ENCODE measurements at places on chromosomes 13 and 19. TPM values are rescaled to one million over a fixed set of nuclear protein-coding genes. Genes with fewer than 3 reads are reported as not detected.

DNA sequence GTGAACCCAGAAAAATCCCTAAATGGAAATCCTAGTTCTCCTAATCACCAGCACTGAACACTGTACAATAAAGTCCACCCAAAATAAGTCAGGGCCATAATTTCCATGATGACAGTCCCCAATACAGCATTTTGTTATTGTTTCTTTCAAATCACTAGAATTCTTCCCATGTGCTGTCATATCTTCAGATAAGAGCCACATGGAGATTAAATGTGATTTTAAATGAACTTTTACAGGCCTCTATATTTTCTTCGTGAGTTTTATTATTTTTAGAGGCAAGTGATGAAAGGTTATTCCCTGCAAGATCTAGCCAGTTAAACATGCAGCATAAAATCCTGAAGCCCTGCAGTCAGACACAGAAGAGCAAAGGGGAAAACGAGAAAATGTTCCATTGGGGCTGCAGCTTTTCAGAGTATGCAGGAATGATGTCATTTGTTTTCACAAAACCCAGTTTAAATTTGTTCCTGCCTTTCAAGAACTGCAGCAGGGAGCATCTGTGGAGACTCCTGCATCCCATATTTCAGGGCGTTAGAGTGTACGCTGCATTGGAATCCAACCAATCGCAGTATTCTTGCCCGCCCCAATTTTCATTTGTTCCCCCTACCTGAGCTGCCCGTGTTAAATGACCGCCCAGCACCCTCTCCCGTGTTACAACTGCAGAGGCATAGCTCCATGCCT lies 167.2 kb upstream of the KLF12 start:
- DNase-seq: no peak

- DNase-seq: no peak
These were observed 50.3 kb upstream of the TEX29 start for GRCh38 chr13:111270126-111270525.

GRCh38 chr19:36203293-36203692 lies 11.2 kb downstream of the ZNF565 start:
- DNase-seq: no peak

- peak; percentile 70 for DNase-seq
These were observed 1.7 kb upstream of the LYL1 start for GRCh38 chr19:13104360-13104847.

DNA sequence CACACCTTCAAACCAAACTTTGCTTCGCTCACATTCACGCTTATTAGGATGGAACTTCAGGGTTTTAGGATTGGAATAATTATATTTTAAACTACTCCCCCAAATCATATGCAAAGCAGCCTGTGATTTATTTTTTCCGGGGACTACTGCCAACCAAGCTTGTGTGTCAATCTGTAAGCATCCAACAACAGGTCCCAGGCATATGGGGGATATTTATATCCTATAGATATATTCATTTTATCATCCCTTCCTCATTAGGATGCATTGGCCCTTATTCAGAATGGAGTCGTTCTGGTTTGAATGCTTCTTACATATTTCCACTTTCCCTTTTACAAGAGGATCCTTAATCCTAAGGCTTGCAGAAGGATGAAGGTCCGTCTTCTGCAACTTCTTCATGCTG lies 8.8 kb upstream of the C19orf84 start:
- DNase-seq: no peak

- no peak for DNase-seq
These were observed 34.3 kb downstream of the RCBTB1 start for GRCh38 chr13:49550942-49551644.

DNA sequence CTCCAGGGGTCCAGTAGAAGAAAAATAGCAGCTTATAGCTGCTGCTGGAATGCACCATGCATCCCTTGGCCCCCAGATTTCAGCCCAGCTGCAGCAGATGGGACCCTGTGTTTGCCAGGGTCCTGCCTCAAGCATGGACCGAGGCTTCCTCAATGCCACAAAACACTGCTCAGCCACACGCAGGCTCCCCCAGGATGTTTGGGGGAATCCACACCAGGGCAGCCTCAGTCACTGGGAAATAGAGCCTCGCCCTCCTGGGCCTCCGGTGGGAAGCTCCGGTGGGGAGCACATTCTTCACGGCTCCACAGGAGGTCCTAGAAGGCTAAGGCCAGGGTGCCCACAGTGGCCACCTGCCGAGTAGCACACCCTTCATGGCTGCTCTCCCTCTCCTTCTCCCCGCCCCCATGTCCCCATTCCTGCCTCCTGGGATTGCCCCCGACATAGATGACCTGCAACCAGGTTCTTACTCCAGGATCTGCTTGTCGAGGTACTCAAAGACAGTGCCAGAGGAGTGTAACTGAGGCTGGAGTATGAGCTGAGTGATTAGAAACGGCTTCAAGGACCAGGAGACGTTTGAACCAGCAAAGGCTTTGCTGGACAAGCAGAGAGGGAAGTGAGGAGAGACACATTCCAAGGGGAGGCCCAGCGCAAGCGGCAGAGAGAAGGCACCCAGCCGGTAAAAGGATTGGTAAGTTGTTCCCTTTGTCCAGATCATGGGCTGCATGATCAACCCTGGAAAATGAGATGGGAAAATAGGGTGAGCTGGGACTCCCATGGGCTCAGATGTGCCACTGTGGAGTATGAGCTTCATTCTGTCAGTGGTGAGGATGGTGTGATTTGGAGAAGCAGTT lies 110.7 kb upstream of the UQCRFS1 start:
- no peak for DNase-seq

KIR3DL1 gene
- total RNA-seq: 0.23 TPM

ALOX5AP gene
- total RNA-seq: 230 TPM

SYNE4 gene
- 1.6 TPM for total RNA-seq

CATSPERD gene
- total RNA-seq: not detected

ZNF560 gene
- total RNA-seq: not detected

FBN3 gene
- total RNA-seq: not detected

PGLYRP1 gene
- not detected for total RNA-seq

CALR3 gene
- total RNA-seq: not detected
